ENCODE measurements at places on chromosomes 5 and 9. TPM values are rescaled to one million over a fixed set of nuclear protein-coding genes. Genes with fewer than 3 reads are reported as not detected.

DNA sequence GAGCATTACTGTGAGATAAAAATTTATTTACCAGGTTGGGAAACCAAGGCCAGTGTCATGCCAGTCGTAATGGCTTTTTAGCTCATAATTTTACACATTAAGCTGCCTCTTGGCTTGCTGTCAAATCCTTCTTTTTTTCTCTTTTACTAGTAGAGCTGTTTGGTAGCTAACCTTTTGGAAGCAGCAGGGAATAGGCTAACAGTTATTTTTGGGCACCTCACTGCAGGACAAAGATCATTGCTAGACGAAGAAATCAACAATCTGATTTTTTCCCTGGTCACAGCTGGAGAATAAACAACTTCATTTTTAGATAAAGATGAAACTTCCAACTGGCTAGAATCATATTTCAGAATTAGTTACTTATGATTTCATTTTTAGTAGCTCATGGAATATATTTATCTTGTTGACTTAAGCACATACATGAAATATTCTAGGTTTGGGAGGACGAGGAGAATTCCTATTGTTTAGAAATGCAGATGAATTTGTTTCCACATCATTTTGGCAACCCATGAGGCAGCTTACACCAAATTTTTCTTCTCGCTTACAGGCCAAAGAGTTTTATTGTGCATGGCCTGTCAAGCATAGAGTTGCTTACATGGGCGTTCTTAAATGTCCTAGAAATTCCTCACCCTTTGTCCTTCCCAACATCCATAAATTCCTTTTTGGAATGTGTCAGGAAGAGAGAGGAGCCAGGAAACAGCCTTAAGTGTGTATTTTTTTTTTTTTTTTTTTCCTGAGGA, 19.6 kb downstream of the TNC start:
- H3K4me3 ChIP-seq: no peak overlapping the region
- no peaks in the 10 kb centered on the region for H3K27me3 ChIP-seq

GRCh38 chr9:131045300-131046092, 36.5 kb downstream of the LAMC3 start:
- no peak overlapping the region for H3K27ac ChIP-seq
- peaks cover 4% of the 10 kb centered on the region for H3K4me1 ChIP-seq

DNA sequence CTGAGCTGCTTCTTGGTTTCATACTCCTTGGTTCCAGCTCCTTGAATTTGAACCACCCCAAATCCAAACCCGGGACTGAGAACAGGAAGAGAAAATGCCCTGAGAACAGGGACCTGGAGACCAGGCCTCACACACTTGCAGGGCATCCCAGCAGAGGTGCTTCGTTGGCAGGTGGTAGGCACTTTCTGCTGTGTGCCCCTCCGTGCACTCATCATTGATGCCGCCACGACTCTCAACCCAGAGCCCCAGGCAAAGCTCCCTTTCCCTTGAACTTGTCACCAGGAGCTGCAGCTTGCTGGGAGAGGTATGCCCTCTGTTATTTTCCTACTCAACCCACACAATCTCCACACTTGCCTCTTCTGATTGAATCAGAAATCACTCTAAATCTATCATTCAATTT, 217.8 kb upstream of the IRX1 start:
- H3K36me3 ChIP-seq: no peaks in the 10 kb centered on the region
- H3K27me3 ChIP-seq: no peaks in the 10 kb centered on the region
- DNase-seq: no peak
- H3K4me1 ChIP-seq: no peaks in the 10 kb centered on the region
- no peak overlapping the region for H3K4me3 ChIP-seq
- no peak overlapping the region for H3K27ac ChIP-seq

DNA sequence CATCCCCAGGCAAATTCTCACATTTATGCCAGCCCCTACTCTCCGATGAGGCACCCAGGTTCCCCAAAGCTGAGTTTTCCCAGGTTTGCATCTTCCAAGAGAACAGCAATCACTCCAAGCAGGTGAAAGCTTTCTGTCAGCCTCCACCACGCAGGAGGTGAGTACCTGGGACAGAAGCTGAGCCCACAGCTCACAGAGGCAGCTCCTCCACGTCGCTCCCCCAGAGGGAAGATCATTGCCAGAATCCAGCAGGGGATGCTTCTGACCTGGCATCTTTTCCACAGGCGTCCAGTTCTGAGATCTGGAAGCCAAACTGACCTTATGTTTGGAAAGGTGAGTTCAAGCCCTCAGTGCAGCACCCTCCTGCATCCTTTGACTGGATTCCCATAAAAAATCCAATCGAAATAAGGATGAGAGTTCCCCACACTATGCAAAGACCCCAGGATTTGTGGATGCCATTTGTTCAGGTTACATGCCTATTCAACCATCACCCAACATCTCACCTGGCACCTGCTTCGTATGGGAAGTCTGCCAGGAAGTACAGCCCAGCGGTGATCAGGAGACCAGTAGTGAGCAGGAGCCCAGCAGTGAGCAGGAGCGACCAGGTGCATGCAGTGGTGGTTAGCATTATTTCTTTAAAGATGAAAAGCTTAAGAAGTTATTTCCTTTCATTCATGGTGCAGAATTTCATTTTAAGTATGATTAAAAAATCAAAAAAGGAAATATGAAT, 47.4 kb upstream of the OLFM1 start:
- no peaks in the 10 kb centered on the region for H3K27me3 ChIP-seq
- no peak overlapping the region for H3K27ac ChIP-seq
- H3K36me3 ChIP-seq: no peaks in the 10 kb centered on the region

DNA sequence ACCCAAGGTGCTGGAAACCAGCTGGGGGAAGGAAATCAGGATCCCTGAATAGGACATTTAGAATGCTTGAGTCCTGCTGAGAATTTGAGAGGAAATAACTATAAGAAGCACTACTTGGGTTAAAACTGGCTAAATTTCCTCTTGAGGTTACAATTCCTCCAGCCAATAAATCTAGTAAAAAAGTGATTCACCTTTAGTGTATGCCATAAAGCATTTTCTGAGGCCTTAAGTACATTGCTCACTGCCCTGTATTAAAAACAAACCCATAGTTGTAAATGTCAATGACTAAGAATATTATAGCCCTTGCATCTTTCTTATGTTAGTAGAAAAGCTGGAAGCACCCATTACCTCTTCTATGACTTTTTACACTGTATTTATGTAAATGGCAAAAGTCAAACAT, 634.7 kb upstream of the ARRDC3 start:
- DNase-seq: no peak
- no peaks in the 10 kb centered on the region for H3K36me3 ChIP-seq
- H3K4me3 ChIP-seq: no peak overlapping the region
- H3K27ac ChIP-seq: no peak overlapping the region
- no peaks in the 10 kb centered on the region for H3K4me1 ChIP-seq

DNA sequence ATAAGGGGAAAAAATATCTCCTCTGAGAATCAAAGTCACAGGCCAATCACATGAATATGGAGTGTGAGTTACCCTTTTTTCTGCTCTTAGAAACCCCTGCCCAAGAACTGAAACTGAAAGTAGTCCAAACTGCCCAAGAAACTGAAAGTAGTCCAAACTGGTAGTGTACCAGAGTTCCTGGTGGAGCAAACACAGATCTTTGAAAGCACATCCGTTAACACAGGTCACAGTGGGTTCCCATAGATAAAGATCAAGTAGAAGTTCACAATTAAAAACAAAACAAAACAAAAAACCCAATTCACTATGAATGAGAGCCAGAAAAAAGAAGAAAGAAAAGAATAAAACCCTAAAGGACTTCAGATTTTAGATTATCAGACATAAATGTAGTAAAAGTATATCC, 332.4 kb upstream of the EFNA5 start:
- DNase-seq: peak; percentile 19
- H3K36me3 ChIP-seq: no peaks in the 10 kb centered on the region
- H3K4me3 ChIP-seq: no peak overlapping the region
- no peaks in the 10 kb centered on the region for H3K27me3 ChIP-seq

- H3K27me3 ChIP-seq: no peaks in the 10 kb centered on the region
- no peak overlapping the region for H3K4me3 ChIP-seq
- H3K4me1 ChIP-seq: no peaks in the 10 kb centered on the region
- no peak for DNase-seq
Measured at GRCh38 chr5:96201503-96201902, 231.5 kb downstream of the PCSK1 start.

GRCh38 chr5:87034557-87034956, 233.1 kb upstream of the RASA1 start:
- no peak overlapping the region for H3K27ac ChIP-seq
- H3K36me3 ChIP-seq: no peaks in the 10 kb centered on the region
- H3K4me3 ChIP-seq: no peak overlapping the region

DNA sequence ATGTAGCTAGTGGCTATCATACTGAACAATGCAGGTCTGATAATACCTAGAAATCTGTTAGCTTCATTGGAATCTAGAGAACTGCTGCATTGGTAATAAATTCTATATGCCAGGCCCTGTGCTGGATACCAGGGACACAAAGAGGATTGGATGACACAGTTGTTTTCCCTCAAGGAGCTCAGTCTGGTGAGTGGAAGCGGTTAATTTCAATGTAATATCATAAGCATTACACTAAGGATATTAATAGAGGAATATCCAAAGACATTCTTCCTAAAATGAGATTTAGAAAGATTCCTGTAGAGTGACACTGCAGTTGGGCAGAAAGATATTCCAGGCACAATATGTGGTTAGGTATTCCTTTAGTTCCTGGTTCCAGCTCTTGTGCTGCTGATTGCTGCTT, 5.9 kb downstream of the CMYA5 start:
- DNase-seq: no peak
- no peaks in the 10 kb centered on the region for H3K4me1 ChIP-seq
- H3K4me3 ChIP-seq: no peak overlapping the region
- H3K27me3 ChIP-seq: no peaks in the 10 kb centered on the region
- H3K27ac ChIP-seq: no peak overlapping the region
- H3K36me3 ChIP-seq: no peaks in the 10 kb centered on the region

DNA sequence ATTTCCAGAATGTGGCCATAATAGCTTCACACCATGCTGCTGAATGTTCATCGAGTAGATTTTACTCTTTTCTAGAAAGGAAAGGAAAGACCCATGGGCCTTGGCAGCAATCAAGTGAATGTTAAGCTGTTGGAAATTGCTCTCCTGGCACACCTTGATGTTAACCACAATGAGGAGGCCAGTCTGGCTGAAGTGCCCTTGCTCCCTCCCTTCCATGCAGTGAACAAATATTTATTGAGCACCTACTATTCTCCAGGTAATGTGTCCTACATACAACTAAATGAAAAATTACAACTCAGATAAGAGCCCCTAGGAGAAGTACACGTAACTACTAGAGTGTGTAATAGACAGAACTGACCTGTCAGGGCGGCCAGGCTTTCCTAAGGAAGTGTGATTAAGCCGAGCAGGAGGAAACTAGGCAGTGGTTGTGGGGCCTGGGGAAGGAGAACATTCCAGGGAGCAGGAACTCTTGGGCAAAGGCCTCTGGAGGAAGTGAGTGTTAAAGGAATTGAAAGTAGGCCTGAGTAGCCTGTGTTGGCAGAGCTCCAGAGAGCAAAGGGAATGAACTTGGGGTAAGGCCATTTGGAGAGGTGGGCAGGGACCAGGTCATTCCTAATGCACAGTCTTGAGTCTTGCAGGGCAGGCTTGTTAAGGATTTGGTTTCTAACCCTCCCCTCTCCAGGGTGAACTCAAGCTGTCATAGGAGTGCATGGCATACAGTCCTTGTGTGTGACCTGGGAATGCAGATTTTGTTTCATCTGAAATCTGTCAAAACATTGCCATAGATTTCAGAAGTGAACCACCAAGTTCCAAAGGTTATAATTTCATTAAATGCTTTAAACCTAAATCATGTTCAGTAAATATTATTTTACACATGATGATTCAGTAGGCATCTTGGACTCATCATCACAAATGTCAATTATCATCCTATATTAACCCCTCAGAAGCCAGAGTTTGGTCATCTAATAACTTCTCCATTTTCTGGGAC, 9.0 kb upstream of the ZSWIM6 start:
- H3K4me3 ChIP-seq: no peak overlapping the region
- H3K27ac ChIP-seq: no peak overlapping the region
- H3K27me3 ChIP-seq: no peaks in the 10 kb centered on the region
- peaks cover 10% of the 10 kb centered on the region for H3K4me1 ChIP-seq
- H3K36me3 ChIP-seq: no peaks in the 10 kb centered on the region

The RAI14 gene
- 3.9 TPM for total RNA-seq

The OR1L8 gene
- not detected for total RNA-seq

The OTP gene
- total RNA-seq: not detected

The NUP214 gene
- 69.2 TPM for total RNA-seq

The ARSI gene
- total RNA-seq: not detected

The ANKRD18B gene
- 0.92 TPM for total RNA-seq

The LCN12 gene
- 1.3 TPM for total RNA-seq

All from CD8-positive, alpha-beta memory T cell (primary cell).